ENCODE measurements at places on chromosomes 6 and 20.

DNA sequence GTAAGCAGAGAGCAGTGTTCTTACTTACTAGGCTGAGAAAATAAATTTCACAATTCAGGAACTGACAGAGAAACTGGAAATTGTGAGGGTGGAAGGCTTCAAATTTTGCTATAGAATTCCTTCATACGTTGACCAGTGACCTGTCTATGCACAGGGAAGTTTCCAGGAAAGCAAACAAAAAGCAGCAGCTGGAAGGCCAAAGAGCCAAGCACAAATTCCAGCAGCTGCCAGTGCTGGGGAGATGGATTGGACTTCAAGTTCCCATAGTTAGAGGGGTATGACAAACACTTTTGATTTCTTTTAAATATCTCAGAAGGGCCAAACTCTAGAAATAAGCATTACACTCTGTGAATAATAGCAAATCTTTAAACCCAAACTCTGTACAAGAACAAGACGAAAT lies 299.1 kb upstream of the KCNQ5 start:
- DNase-seq = no peak

DNA sequence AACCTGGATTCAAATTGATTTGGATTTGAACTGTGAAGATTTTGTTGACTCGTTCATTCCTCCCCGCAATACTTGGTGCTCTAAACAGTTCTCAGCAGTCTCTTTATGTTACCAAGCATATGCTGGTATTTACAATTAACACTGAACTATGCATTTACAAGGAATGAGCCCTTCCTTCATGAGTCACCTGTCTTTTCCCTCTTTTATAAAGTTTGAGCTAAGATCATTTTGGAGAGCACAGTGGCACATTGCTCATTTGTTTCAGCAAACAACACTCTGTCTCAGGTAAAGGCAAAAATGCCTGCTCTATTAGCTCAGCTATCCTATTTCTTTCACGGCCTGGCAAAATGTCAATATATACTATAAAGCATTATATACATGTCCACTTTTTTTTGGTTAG lies 285.4 kb downstream of the PHACTR1 start:
- no peak for DNase-seq

DNA sequence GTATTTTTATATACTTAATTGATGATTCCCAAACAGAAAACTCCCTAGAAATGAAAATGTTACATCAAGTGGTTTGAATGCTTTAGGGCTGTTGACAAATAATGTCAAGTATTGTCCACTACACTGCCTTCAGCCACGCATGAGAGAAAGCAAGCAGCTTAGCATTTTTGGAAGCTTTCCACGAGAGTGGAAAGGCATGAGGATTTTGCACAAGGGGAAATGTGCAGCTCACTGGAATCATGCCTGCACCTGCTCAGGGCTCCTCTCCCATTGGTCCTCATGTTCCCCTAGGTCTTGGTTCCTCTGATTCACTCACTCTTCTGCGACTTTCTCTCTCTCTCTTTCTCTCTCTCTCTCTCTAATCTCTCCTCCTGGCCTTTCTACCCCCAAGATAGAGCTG lies 439.5 kb upstream of the CDH4 start:
- no peak for DNase-seq

DNA sequence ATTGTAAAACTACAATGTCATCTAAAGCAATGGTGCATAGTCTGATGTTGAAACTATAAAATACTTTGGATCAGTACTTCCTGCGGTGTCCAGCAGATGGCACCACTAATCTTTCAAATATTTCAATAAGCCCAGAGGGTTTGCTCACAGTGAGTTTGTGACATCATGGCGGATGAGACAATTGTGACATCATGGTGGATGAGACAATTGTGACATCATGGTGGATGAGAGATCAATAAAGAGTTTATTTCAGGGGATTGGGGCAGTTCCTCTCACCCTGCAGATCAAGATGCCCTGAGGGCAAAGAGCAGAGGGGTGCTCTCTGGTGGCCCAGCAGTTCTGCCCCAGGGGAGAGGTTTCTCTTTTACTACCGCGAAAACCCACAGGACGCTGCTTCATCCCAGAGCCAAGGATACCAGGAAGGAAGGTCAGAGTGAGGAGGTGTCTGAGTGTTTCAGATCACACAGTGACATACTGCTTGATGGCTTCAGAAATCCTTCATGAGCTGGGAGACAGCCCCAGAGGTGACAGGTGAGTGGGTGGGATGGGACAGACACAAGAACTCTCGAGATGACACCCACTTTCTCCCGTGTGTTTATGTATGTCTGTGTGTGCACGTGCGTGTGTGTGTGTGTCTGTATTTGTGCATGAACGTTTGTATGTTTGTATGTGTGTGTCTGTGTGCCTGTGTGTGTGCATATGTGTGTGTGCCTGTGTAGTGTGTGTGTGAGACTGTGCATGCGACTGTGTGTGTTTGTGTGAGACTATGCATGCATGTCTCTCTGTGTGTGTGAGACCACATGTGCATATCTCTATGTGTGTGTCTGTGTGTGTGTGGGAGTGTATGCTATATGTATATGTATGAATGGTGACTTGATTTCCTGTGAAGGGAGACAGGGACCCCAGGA lies 7.3 kb upstream of the ULBP2 start:
- no peak for DNase-seq

DNA sequence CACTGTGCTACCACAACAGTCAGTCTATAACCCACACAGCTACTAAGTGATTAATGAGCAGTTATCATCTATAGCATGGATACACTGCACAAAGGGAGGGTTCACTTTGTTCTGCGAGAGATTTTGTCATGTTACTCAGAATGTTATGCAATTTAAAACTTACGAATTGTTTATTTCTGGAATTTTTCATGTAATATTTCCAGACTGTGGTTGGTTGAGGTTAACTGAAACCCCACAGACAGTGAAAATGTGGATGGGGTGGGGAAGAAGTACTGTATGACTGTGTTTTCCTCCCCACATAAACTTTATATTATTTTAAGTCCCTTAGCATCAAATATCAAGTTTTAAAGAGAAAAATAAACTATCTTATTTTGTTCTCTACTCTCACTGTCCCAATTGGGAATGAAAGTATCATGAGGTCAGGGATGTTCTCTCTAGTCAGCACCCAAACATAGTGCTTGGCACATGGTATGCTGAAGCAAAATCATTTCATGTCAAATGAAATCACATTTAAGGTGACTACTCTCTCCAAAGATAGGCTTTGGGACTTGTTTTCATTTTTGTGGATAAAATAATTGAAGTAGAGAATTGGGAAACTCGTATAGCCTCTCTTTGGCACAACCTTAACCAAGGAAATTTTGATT lies 25.4 kb downstream of the DOP1A start:
- no peak for DNase-seq

DNA sequence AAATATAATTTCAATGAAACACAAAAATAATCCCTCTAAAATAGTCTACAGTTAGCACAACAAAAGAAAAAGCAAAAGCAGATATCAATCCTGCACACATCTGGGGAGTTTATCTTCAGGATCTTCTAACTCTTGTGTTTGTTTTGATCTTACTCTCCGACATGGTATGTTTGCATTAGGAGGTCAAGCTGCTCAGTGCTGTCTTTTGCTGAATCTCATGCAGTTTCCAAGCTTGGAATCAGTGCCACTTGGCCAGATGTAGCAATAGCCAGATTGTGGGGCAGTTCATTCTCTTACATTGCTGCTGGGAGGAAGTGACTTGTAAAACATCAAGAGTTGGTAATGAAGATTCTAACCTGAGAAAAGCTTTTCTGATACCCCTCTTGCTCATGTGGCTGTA lies 29.5 kb downstream of the RIOK1 start:
- no peak for DNase-seq

GRCh38 chr6:168756009-168756634 lies 315.1 kb downstream of the SMOC2 start:
- DNase-seq = no peak

- no peak for DNase-seq
Measured at GRCh38 chr20:19922716-19923115, 94.4 kb upstream of the NAA20 start.

GRCh38 chr6:4084444-4085331 lies 5.8 kb upstream of the FAM217A start:
- no peak for DNase-seq

- no peak for DNase-seq
Measured at GRCh38 chr20:13294522-13294921, 73.4 kb downstream of the ISM1 start.

- no peak for DNase-seq
Measured at GRCh38 chr6:57248311-57248895, 26.3 kb upstream of the RAB23 start.

DNA sequence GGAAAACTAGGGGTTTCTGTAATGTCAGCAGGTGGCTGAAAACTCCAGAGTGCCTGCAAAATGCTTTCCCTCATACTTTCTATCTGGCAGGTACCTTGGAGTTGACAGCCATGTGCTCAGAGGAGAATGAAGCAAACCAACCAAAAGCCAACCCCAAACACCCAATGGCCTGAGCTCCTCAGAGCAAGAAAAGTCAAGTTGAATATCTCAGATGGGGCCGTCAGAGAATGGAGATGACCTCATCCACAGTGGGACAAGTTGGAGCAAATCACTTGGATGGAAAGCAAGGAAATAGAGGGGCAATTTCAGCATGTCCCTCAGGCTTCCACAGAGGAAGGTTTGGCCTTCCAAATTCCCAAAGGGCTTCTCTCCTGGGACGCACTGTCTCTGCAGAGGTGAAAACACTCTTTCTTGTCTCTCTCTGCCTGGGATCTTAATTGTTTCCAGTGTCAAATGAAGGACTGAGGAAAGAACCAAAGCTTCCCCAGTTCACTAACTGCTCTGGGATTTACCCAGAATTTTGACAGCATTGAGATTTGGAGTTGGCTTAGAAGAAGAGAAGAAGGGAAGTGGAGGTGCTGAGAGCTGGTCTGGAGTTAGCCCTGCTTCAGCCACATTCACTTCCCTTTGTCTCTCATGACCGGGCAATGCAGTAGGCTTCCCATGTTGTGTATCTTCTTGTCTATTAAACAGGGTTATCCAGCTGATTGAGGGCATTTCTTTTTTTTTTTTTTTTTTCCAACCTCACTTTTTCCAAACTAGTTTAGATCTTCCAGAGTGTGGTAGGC lies 42.2 kb downstream of the PRND start:
- DNase-seq = no peak

- no peak for DNase-seq
Measured at GRCh38 chr6:125094563-125094962, 59.0 kb upstream of the TPD52L1 start.

DNA sequence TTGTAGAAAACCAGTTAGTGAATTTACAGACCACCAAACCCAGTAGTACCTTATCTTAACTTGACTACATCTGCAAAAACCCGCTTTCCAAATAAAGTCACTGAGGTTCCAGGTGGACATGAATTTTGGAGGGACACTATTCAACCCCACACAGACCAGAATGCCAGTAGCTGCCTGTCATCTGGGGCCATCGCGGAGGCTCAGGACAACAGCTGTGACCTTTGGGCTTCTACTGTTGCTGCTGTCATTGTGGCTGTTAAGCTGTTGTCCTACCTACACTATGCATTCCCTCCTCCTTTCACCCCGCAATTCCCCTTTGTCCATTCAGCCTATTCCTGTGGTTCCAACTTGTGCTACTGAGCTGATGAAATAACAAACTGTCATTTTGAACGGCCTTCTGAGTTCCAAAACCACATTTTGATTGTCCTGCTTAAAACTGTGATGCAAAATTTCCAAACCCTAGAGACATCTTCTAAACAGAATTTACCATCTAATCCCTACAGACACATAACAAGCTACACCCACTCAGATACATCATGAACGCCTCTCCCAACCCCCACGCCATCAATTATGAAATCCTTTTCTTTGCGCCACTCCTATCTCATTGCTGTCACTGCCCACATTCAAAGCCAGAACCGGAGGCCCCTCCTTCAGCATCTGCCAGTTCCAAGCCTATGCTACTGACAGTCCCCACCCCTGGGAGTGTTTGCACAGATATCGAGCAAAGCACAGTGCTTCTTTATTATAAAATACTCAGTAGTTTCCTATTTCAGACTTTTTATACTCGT lies 125.0 kb downstream of the C6orf118 start:
- no peak for DNase-seq

- DNase-seq = no peak
Measured at GRCh38 chr20:2042400-2042799, 48.5 kb upstream of the PDYN start.

- no peak for DNase-seq
Measured at GRCh38 chr6:33192671-33193602, 670 bp upstream of the COL11A2 start.

DNA sequence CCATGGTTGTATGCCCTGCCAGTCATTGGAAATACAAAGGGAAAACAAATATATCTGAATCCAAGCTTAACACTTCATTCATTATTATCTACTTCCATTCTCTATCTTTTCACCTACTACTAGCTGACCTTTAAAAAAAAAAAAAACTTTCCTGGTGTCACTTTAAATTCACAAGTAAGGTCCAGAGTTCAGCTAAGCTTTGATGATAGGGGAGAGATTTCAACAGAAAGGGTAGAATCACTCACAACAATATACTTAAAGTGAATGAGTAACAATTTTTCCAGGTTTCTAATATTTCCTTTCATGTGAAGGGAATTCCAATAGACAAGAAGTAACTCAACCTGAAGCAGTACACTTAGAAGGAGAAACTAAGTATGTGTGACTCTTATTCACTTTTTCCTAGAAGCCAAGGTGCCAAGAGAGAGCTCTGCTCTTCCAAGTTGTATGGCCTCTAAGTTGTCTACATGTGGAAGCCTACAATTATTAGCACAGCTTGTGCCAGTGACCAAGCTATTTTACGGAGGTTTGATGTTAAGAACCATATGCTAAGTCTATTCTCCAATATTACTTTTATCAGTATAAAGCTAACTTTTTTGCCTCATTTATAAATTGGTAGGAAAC lies 371.7 kb downstream of the TENT5A start:
- no peak for DNase-seq

GRCh38 chr6:43308101-43308989 lies at the start of gene CRIP3:
TSS of gene CRIP3 (minus strand) at chr6:43308826. CDS start at chr6:43308792, 34 bp downstream.
- no peak for DNase-seq

- DNase-seq = no peak
Measured at GRCh38 chr6:166443166-166443565, 60.4 kb upstream of the MPC1 start.

- no peak for DNase-seq
Measured at GRCh38 chr6:34276191-34276590, 27.4 kb upstream of the SMIM29 start.

GRCh38 chr6:99602520-99603420 lies 3.9 kb upstream of the PRDM13 start:
- no peak for DNase-seq
